ENCODE measurements at places on chromosomes 13 and 19.

- no peak for DNase-seq
These were observed 105.6 kb upstream of the SERP2 start for GRCh38 chr13:44267980-44268379.

- no peak for DNase-seq
These were observed 108.3 kb downstream of the SACS start for GRCh38 chr13:23325191-23325590.

- no peak for DNase-seq
These were observed 14.2 kb downstream of the KLF5 start for GRCh38 chr13:73073050-73073449.

GRCh38 chr13:23950736-23951510 lies 53.6 kb upstream of the C1QTNF9B start:
- DNase-seq, result no peak

DNA sequence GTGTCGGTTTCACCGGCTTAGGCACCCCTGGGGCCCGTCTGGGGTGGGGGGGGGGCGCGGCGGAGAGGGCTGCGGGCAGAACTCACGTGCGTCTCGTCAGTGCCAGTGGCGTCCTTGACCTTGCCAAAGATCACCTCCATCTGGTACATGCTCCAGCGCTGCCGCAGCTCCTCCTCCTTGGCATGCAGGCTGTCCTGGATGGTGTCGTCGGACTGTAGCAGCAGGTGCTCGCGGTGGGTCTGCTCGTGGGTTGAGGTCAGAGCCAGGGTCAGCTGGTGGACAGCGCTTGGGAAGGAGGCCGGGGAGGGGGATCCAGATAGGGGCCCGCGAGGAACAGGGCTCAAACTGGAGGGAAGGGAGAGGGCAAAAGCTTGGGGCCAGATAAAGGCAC lies 4.7 kb upstream of the RGL3 start:
- no peak for DNase-seq

DNA sequence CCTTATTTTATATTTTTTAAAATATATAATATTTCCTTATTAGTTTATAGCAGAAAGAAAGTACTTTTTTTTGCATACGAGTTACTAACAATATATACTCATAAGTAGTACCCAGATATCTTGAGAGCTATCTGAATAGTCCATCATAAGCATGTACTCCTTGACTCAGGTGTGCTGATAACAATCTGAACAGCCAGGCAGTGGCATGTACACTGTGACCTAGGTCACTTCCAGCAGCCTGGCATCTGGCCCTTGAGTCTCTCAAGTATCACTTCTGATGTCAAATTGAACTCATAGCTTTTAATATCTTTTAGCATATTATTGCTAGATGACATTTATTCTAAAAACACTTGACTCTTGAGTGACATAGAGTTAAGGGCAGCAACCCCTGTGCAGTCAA lies 1576.7 kb downstream of the SLITRK1 start:
- no peak for DNase-seq

DNA sequence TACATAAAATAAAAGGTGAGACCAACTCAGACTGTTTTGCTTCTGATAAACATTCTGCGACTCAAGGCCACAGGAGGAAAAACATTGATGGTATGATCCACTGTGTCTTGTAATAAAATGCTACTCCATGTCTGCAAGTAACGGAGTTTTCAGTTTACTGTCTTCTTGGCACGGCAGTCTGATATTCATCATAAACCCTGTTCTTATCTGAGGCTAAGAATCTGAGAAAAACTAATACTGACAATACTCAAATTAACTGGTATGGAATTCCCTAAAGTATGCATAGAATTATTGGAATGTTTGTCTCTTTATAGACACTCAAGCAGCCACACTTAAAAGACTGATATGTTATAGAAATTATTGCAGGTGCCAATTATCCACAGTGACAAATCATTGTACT lies 125.5 kb downstream of the TBC1D4 start:
- DNase-seq, result no peak

DNA sequence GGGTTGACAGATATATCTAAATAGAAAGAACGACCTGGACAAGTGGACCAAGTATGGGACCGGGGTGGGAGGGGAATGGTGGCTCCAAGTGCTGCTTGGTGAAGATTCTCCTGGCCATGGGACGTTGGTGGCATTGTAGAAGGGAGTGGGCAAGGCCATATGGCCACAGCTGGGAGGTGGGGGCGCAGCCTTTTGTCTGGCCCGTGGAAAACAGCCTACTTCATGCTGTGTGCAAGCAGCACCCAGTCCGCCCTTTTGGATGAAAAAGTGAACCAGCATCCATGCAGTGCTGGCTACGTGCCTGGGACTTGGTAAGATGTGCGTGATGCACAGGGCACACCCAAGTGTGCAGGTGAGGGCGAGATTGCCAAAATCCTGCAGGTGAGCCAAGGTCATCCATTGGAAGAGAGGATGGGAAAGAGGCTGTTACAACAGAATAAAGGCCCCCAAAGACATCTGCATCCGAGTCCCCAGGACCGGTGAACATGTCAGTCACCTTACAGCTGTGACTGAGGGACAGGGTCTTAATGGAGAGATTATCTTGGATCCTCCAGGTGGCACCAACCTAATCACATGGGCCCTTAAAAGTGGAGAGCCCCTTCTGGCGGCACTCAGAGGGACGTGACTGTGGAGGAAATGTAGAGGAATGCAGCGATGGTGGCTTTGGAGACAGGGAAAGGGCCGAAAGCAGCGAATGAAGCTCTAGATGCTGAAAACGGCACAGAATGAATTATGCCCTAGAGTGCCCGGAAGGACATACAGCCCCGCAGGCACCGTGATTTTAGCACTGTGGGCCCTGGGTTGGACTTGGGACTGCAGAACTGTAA lies 40.8 kb downstream of the TEX29 start:
- DNase-seq, result no peak

- peak; percentile 87 for DNase-seq
These were observed 7.7 kb downstream of the ARHGAP45 start for GRCh38 chr19:1074544-1075283.

GRCh38 chr19:30227661-30228112 lies 144.5 kb upstream of the ZNF536 start:
- peak; percentile 72 for DNase-seq

DNA sequence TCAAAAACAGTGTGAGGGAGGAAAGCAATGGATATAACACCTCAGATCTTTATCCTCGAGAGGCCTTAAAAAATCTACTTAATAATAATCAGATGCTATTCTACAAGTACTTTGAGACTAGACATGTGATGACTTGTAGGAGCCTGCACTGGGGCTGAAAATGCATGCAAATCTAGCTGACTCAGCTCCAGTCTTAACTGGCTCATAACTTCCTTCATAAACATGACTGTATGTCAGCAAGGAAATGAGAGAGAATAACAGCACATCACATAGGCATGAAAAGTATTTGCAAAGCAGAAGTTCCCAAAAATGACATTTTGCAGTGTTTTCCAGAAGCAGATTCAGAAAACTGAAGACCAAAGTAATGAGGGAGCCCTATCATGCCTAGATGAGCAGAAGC lies 38.1 kb downstream of the PSG5 start:
- peak; percentile 0 for DNase-seq

- DNase-seq, result no peak
These were observed 1863.5 kb upstream of the PCDH20 start for GRCh38 chr13:63279136-63279535.

DNA sequence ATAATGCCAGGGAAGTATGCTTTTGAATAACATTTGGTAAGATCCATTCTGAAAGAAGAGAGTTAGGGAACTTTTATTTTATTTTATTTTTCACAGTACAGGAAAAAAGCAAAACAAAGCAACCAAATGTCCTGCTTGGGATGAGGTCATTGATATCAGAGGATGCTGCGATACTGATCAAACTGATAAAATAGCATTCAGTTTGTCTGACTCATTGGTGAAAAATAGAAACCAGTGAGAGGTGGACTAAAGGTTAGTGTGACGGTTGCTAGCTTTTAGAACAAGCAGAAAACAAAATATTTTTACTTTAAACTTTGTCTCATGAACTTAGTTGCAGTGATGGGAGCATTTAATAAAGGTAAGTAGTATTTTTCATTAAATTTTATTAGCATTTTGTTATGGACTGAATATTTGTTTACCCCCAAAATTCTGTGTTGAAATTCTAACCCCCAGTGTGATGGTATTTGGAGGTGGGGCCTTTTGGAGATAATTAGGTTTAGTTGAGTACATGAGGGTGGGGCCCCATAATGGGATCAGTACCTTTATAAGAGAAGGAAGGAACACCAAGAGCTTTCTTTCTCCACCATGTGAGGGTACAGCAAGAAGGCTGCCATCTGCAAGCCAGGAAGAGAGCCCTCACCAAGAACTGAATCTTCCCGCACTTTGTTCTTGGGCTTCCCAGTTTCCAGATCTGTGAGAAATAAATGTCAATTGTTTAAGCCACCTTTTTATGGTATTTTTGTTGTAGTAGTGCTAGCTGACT lies 37.3 kb downstream of the ITGBL1 start:
- no peak for DNase-seq

GRCh38 chr13:50882816-50883435 lies 26.7 kb upstream of the RNASEH2B start:
- peak; percentile 50 for DNase-seq

DNA sequence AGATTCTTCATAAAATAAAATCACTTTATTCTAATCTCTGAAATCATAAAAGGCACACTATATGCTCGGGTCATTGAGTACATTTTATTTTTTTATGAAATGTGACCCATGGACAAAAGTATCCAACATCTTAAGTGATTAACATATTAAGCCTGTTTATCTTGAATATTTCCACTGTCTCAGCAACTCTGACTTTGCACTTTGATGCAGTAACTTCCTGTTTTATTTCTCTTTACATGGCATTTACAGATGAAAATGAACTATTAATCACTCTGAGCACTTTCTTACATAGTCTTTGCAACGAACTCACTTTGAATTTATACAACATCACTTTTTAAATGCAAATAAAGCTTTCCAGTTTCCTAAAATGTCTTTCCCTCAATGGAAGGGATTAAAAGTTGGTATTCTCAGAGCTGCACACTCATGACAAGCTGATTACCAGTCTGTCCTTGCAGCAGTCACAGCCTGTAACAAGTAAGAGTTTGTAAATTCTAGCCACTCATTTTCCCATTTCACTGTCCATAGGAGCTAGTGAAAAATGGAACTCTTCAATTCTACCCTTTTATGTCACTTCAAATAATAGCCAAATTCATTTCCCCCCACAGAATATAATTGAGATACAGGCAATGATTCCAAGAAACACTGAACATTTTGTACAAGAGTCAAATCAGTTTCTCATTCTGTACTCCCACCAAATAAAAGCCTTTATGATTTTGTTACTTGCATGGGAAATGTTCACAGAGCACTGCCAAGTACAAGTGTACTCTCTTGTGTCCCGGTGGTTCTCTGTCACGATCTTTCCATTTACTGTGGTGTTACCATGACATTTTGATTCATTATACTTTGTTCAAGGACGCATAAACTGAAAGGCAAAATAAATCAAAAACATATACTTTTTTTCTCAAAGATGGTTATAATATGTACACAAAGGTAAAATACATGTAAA lies 1968.9 kb downstream of the PCDH9 start:
- peak; percentile 1 for DNase-seq

DNA sequence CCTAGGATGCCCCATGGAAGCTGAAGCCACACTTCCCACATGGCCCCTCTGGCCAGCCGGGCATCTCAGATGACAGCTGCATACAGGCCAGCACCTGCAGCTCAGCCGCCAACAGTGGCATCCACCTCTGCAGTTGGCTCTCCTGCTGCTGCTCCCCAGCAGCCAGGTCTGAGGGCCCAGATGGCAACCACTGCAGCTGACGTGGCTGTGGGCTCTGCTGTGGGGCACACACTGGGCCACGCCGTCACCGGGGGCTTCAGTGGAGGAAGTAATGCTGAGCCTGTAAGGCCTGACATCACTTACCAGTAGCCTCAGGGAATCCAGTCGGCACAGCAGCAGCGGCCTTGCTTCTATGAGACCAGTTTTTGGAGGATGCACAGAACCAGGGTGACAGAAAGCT lies 45.3 kb upstream of the LSM14A start:
- no peak for DNase-seq

- no peak for DNase-seq
These were observed 28.5 kb downstream of the POP4 start for GRCh38 chr19:29634423-29635130.

DNA sequence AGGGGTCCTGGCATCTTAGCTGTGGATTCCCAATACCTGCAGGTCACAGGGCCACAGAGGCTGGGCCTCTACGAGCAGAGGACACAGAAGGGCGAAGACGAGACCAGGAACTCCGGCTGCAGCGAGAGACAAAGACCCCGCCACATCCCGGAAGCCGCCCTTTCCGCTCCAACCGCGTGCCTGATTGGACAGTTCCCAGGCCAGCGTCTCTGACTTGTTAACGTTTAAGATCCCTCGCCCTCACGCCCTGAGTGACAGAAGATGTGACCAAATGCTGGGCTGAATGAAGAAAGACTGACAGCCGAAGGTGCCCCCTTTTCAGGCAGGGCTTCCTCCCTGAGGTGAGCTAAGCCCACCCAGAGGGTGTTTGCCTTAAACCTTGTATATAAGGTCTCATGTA lies at the start of gene ZNF98:
Gene ZNF98, minus strand, starts transcription at position 136 of the 400 bp plus-strand sequence. Its CDS starts 122 bp downstream, at position 14.
- no peak for DNase-seq

DNA sequence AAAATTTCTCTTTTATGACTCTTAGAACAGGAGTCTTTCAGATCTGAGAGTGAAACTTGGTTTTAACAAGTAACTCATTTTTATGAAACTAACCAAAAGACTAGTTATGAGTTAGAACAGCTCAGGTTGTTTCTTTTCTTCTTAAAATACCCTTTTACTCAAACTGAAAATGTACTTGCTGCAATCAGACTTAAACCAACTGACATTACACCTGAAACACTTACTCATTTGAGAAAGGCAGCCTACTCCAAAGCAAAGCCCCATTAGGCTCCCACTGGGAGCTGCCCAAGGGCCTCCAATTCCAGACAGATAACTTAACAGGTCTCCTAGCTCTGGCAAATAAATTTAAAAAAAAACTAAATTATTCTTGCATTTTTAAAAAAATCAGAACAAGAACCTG lies 3.6 kb downstream of the FOXO1 start:
- peak; percentile 24 for DNase-seq

DNA sequence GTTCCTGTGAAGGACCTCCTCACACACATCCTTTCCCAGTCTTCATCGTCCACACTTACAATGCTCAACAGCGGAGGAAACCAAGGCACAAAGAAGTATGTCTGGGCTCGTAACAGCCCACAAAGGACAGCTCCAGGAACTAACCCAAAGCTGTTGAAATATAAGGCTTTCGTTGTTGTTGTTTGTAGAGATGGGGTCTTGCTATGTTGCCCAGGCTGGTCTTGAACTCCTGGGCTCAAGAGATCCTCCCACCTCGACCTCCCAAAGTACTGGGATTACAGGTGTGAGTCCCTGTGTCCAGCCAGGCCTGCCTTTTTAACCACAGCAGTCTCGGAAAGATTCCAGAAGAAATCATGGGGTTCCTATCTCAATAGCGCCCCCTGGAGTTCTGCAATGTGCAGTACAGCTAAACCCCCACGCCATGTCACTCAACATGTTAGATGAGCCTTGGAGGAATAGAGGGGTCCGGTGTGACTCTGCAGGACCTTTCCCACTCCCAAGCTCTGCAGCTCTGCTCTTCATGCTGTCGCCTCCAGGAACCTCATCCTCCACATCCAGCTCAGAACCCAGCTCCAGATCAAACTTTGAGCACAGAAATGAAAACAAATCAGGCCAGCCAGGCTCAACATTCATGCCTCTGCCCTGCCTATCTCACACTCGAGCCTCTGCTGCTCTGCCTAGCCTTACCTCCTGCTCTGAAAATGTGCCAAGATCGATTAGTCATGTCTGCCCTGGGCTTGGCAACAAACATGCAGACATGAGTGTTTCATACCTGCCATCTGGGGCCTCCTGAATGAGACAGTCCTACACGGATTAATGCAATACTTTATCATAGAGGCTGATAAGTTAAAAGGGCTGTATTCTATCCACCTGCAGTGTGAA lies 7.5 kb downstream of the PLA2G4C start:
- peak; percentile 65 for DNase-seq

All from suppressor macrophage treated with lipopolysaccharide for 1 hour (primary cell).